ENCODE measurements at places on chromosomes 6 and 20.

DNA sequence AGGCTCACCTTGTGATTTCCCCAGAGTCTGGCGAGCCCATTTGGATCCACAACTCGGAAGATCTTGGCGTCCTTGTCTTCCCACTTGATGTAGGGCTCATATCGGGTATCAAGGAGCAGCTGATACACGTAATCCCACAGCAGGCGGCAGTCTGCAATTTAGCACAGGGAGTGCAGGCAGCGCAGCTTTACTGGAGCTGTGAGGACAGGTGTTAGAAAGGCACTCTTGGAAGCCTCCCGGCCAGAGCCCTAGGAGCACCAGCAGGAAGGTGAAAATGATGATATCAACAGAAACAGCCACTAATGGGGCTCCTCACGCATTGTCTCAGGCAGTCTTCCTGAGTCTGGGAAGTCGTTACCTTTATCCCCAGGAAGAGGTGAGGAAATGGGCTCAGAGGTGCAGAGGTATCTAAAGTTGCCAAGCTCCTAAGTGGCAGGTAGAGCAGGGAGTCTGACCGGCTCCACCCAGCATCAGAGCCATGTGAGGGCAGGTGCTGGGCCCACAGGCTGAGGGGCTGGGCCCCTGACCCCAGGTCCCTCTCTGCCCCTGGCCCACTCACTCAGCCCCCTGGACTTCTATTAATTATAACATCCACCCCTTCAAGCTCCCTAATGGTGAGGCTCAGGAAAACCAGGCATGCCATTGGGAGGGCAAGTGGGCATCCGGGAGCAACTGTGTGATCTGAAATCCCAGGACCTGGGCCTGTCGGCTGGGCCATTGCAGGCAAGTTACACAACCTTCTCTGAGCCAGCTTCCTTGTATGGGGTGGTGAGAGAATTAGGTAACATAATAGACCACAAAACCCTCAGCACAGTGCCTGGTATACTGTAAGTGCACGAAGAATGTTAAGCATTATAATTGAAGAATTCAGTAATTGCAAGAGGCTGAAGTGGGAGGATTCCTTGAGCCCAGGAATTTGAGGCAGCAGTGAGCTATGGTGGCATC, 18.3 kb downstream of the ETV7 start:
- DNase-seq, result no peak

DNA sequence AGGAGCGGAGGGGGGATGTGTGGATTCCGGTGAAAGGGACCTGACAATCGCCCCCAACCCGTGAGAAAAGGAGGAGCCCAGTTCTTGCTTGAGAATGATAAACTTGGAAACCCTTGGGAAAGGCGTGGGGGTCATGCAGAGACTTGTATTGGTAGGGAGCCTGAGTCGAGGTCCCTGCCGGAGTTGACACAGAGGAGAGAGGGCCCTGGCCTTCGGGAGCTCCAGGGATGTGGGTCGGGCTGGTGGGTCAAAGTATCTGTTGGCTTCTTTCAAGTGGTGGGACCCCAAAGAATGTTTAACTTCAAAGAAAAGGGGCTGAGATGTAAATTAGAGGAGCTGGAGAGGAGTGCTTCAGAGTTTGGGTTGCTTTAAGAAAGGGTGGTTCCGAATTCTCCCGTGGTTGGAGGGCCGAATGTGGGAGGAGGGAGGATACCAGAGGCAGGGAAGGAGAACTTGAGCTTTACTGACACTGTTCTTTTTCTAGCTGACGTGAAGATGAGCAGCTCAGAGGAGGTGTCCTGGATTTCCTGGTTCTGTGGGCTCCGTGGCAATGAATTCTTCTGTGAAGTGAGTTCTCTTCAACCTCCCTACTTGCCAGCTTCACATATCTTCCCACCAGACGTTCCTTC, 571 bp downstream of the CSNK2B start:
- DNase-seq, result no peak

- DNase-seq, result no peak
Observed at GRCh38 chr6:12030993-12031550, 19.0 kb downstream of the HIVEP1 start.

DNA sequence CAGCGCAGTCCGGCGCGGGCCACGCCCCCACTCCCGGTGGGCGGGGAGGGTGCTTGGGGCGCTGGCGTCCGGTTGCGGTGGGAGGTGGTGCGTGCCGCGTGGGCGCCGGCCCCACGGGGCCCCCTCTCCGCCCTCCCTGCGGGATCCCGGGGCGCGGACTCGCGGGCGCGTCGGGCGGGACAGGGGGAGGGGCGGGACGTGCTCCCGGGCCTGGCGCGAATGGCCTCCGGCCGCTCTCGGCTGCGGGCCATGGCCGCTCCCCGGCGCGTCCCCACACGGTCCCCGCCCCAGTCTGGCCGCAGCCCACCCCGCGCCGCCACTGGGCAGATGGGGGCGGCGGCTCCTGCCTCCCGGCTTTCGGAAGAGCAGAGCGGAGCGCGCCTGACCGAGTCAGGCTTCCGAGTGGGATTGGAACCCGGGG, 771 bp upstream of the PPP1R3G start:
- DNase-seq, result no peak
